ENCODE measurements at places on chromosomes 4 and X. TPM values are rescaled to one million over a fixed set of nuclear protein-coding genes. Genes with fewer than 3 reads are reported as not detected.

Gene QRFPR
- total RNA-seq: not detected

Gene CTAG2
- not detected for total RNA-seq

Gene SSX4
- total RNA-seq: not detected

- no peaks in the 10 kb centered on the region for H3K4me1 ChIP-seq
- no peak overlapping the region for H3K27ac ChIP-seq
- DNase-seq: no peak
- no peaks in the 10 kb centered on the region for H3K27me3 ChIP-seq
Observed at GRCh38 chr4:96558466-96558865, 718.6 kb downstream of the PDHA2 start.

DNA sequence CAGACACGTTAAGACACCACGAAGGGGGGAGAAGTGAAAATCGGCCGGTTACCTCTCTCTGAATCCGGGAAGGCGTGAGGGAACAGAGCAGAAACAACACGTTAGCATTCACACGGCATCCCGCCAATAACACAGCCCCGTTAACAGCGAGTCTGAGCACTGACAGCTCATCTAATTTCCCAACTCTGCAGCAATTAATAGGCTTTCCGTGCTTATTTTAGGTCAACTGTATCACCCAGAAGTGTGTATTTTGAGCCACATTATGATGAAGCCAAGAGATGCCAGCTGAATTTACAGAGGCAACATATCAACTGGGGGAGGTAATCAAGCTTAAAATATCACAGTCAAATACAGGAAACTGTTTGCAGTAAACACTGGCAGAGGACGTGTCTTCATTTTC lies 92.6 kb downstream of the NSUN7 start:
- H3K4me3 ChIP-seq: no peak overlapping the region
- H3K27ac ChIP-seq: no peak overlapping the region
- no peaks in the 10 kb centered on the region for H3K36me3 ChIP-seq
- no peaks in the 10 kb centered on the region for H3K27me3 ChIP-seq

DNA sequence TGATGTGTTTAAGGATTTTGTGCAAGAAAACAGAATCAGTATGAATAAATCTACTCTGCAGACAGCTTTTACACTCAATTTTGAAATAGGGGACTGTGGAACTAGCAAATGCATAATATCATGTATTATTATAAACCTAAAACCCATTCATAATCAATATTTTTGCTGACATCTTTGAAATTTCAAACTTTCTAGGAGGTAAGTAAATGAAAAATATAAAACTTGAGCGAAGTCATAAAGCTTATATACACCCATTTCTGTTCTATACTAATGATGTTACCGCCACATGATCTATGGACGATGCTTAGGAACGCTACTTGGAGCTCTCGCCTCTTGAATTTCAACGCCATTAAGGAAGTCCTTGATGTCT lies 38.1 kb downstream of the ADGRA3 start:
- H3K36me3 ChIP-seq: no peaks in the 10 kb centered on the region
- H3K4me1 ChIP-seq: no peaks in the 10 kb centered on the region
- no peak overlapping the region for H3K4me3 ChIP-seq
- no peak for DNase-seq
- no peak overlapping the region for H3K27ac ChIP-seq

GRCh38 chr4:181822005-181822375 lies 421.2 kb upstream of the TENM3 start:
- H3K4me1 ChIP-seq: no peaks in the 10 kb centered on the region
- H3K4me3 ChIP-seq: no peak overlapping the region
- no peak overlapping the region for H3K27ac ChIP-seq

DNA sequence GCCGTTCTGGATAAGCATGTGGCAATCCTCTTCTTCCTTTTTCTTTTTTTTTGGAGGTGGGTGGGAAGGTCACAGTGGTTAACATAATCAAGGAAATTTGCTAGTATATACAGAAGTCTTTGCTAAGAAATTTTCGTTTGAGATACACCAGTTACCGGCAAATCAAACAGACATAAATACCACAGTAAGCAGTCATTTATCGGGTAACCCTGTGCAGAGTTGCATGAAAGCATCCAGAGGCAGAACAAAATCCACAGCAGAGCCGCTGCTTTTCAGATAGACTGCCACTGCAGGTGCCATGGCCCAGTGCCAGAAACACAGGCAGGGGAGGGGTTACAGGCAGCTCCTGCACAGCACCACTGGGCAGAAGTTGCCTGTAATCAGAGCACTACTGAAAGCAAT lies 179.1 kb upstream of the MAB21L2 start:
- H3K36me3 ChIP-seq: peaks cover 2% of the 10 kb centered on the region
- H3K27ac ChIP-seq: no peak overlapping the region
- H3K27me3 ChIP-seq: no peaks in the 10 kb centered on the region
- no peak overlapping the region for H3K4me3 ChIP-seq
- no peak for DNase-seq
- no peaks in the 10 kb centered on the region for H3K4me1 ChIP-seq

- peaks cover 44% of the 10 kb centered on the region for H3K4me1 ChIP-seq
- H3K36me3 ChIP-seq: peaks cover 51% of the 10 kb centered on the region
- no peak for DNase-seq
- H3K27me3 ChIP-seq: no peaks in the 10 kb centered on the region
- no peak overlapping the region for H3K4me3 ChIP-seq
Observed at GRCh38 chrX:47198026-47198686, 4.5 kb downstream of the UBA1 start.

GRCh38 chr4:31246856-31247255 lies 526.7 kb downstream of the PCDH7 start:
- H3K4me1 ChIP-seq: no peaks in the 10 kb centered on the region
- H3K27ac ChIP-seq: no peak overlapping the region
- H3K4me3 ChIP-seq: no peak overlapping the region
- H3K36me3 ChIP-seq: no peaks in the 10 kb centered on the region
- no peaks in the 10 kb centered on the region for H3K27me3 ChIP-seq
